ENCODE measurements at places on chromosomes 5 and 9.
A peak's percentile ranks its signal among the peaks of the same experiment; 100 is the strongest.

GRCh38 chr9:126501383-126502331 is 112.1 kb upstream of the LMX1B start:
- no peak for DNase-seq

DNA sequence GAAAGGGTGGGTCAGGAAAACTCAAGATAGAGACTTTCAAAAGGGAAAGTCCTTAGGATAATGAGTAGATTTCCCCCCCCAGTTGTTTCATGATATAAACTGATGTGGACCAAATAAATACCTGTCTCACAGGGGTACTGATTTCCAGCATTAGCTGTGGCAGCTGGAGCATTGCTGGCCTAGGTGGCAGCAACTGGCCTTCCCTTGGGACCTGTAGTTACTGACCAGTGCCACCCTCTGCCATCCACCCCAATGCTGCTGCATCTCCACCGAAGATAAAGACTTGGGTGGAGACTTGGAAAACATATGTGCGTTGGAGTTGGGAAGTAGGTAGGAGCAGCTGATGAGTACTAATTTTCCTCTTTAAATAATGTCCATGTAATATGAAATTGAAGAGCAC is 71.8 kb downstream of the SYK start:
- DNase-seq, result no peak

DNA sequence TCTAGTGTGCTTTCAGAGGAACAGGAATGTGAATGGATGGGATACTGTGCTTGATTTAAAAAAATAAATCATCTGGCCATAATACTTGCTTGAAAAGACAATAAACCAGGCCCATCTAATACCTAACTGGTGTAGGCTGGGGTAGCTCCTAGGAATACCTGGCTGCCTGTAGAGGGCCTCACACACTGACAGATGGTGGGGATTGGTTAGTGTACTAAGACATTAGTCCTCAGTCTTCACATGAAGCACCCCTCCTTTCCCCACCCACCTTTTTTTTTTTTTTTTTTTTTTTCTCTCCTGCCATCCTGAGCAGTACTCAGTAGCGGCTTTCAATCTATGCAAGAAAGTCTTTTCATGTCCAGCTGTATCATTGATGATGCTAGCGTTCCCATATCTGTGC is 130.5 kb downstream of the ADGRV1 start:
- no peak for DNase-seq

- no peak for DNase-seq
These were observed 16.6 kb downstream of the NIM1K start for GRCh38 chr5:43208658-43209057.

DNA sequence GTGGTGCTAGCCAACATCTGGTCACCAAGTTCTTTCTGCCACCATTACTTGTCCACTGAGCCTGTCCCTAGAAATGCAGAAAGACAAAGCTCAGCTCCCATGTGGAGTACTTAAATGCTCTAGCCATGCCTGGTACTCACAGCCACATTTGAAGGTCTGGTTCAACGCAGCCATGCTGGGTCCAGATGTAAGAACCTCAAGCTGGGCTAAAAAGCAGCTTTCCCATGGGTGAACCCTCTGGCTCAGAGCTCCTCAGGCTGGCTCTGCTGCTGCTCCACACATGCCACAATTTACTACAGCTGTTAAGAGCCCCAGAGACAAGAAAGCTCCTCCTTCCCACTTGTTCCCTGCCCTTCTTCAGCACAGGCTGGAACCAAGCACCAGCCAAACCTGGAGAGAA is 97.1 kb upstream of the LRRTM2 start:
- no peak for DNase-seq

DNA sequence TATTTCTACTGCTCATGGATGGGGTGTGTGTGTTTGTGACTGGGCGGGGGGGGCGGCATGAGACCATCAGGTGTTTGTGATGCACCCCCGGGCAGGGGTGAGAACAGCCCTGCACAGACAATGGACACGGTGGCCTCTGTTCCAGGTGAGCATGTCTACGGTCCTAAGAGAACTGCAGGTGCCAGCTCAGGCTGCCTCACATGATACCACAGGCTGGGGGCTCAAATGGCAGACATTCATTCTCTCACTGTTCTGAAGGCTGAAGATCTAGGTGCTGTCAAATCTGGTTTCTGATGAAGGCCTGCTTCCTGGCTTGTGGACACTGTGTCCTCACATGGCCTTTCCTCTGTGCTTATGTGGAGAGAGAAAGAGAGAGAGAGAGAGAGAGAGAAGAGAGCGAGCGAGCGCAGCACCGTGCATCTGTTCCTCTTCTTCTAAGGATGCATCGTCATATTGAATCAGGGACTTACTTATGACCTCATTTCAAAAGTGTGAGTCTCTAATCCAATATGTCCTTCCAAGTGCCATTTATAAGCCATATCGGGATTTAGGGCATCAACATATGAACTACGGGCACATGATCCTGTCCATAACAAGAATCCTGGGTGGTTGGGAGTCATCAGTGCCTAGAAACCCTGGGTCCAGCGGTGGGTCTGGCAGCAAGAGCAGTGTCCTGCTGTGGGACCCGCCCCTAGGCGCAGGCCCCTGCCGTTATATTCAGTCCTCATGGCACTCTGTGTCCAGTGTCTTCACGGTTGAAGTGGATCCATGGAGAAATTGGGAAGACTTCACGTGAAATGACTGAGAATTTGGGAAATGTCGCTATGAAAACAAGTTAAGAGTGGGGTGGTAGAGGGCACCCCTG is 42.5 kb downstream of the NXNL2 start:
- no peak for DNase-seq

DNA sequence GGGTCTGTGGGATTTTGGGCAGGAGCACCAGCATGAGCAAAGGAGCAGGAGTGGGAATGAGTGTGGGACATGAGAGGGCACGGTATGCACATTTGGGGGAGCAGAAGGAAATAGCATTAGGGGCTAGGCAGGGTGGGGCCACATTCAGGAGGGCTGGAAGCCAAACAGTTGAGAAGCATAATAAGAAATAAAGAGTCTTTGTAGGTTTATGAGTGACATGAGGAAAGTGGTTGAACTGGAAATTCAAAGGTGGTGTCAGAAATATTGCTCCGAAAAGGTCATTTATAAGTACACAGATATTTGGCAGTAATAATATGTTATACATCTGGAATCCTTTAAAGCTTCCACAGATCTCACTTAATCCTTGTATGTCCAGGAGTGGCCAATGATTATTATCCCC is 26.4 kb downstream of the ARHGEF28 start:
- DNase-seq, result no peak

DNA sequence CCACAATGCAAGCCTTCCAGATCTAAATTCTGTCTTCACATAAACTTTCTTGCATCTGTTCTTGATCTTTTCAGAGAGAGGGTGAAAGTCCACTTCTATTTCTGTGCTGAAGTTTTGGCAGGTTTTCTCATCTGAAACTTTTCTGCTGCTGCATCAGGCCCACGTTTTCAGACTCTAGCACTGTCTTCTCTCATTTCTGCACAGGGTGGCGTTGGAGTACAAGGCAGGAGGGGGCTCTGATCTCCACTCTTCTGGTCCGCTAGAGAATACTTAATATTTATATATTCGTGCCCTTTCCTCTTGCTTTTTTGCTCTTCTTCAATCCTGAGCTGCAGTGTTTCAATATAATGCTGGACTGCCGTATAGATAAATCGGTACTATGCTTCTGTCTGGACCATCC is 204.0 kb upstream of the PRDM9 start:
- DNase-seq, result no peak

DNA sequence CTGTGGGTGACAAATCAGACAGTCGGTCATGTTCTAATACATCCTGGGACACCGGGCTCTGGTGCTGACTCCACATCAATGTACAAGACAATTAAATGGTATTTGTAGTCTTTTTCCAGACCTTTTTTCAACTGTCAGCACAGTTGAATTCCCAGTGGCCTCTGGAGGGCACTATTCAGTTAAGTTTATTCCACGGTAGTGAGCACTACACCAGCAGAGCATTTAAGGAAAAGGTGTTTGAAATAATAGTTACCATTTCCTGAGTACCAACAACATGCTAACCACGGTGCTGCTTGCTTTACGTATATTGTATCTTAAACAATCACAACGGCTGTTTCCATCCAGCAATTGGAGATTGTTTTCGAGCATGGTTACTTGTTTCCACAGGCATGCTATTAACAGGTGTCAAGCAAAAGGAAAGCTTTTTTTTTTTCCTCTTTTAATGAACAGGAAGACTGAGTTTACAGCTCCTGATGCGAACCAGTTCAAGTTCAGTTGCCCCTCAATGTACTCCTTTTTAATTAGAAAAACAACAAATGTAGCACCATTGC is 186.7 kb downstream of the PDZD2 start:
- DNase-seq, result peak; percentile 67

DNA sequence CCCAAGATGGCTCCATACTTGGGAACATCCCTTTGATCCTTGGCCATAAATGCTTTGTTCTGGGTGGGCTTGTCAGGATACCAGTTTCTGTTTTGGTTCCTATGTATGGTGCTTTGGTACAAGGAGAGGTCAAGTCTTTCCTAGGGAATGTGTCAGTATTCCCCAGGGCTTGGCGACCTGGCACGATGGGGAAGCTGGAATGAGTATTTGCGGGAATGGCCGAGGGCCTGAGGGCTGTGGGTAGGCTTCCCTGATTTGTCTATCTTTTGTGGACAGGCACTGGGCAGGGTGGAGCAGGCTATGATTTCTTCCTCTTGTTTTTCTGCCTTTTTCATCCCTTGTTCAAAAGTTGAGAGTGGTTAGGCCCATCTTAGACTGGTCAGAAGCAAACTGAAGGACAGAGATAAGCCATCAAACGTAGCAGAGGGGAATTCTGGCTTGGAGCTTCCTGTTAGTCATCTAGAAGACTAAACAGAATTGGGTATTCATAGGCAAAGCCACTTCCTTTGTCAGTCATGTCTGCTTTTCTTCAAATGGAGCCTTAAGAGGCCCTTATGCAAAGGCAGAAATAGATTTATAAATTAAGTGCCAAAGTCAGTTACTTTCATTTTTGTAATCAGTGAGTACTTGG is 13.7 kb downstream of the DOCK2 start:
- DNase-seq, result peak; percentile 79

- no peak for DNase-seq
These were observed 20.6 kb upstream of the CMBL start for GRCh38 chr5:10328323-10328722.

GRCh38 chr9:73845954-73846690 is 651.0 kb upstream of the RORB start:
- DNase-seq, result no peak

DNA sequence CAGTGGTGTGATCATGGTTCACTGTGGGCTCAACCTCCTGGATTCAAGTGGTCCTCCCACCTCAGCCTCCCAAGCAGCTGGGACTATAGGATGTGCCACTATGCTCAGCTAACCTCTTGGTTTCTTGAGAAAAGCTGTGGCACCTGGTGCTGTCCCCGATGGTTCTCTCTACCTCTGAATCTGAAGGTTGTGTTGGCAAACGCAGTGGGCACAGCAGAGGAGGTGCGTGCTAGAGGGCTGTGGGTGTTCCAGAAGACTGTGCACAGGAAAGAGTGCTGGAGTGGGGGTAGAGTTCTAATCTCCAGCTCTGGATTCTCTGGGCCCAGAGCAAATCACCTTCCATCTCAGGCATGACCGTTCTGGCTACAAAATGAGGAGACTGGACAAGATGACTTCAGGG is 12.5 kb downstream of the RGS3 start:
- no peak for DNase-seq

DNA sequence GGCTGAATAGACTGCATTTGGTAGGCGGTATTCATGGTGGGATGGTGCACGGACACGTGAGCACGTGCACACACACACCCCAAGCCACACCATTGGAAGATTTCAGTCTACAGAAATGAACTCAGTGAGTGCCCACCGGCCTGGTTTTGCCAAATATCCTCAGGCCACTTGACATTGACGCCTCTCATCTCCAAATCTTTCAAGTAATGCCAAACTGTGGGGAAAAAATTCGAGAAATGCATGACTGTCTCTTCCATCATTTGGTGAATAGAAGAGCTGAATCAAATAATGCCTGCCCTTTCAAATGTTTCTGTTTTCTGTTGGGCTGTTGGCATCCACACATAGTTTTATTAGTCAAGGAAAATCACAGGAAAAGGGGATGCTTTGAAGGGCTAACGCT is 182.3 kb upstream of the EFNA5 start:
- no peak for DNase-seq

- no peak for DNase-seq
These were observed 25.0 kb upstream of the FREM1 start for GRCh38 chr9:14935106-14935751.

- DNase-seq, result no peak
These were observed 142.2 kb upstream of the ZNF366 start for GRCh38 chr5:72649449-72649848.

DNA sequence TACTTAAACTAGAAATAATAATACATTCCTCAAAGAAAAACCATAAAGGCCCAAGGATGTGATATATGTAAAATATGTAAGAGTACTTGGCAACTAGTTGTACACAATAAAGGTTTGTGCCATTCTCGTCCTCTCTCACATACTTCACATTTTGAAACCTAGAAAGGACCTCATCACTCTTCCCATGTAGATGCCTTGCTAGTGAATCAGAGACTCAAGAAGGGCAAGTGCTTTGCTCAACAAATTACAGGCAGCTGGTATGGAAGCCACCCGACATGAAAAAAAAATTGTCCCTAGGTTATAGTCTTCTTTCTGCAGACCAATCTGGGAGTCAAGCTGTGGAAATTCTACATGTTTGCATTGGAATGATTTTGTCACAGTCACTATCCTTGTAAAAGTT is 31.7 kb downstream of the ADRB2 start:
- DNase-seq, result no peak

GRCh38 chr5:116827078-116827477 is 252.5 kb upstream of the SEMA6A start:
- no peak for DNase-seq

GRCh38 chr5:41747708-41748107 is 122.5 kb downstream of the OXCT1 start:
- no peak for DNase-seq

DNA sequence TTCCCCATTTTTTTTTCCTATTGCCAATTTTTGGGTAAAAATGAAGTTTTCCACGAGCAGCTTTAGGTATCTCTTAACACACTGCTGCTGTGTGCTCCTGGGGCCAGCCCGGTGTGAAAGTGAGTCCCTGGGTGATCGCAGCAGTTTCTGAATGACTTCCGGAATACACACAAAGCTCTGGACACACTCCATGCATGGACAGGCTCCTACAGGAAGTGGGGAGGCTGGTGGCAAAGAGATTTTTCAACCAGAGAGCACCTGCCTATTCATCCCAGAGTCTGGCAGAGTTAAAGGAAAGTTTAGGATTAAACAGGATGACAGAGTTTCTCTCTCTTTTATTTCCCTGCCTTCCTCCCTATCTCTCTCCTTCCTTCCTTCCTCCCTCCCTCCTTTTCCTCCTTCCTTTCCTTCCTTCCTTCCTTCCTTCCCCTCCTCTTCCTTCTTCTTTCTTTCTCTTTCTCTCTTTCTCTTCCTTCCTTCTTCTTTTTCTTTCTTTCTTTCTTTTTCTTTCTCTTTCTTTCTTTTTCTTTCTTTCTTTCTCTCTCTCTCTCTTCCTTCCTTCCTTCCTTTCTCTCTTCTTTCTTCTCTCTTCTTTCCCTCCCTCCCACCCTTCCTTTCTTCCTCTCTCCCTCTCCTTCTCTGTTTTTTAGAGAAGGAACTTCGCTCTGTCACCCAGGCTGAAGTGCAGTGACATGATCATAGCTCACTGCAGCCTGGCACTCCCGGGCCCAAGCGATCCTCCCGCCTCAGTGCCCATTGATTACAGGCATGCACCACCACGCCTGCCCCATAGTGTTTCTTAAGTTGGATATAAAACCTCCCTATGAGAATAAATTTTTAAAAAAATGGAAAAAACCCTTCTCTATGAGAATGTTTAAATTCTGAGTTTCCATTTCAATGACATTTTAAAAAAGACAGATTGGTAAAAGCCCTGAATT is 38.7 kb upstream of the UBTD2 start:
- no peak for DNase-seq

GRCh38 chr5:136330353-136331038 is 34.8 kb downstream of the TRPC7 start:
- no peak for DNase-seq

Data from suppressor macrophage (primary cell).